GM12864 (cell line): ENCODE measurements at places on chromosomes 4 and X.

DNA sequence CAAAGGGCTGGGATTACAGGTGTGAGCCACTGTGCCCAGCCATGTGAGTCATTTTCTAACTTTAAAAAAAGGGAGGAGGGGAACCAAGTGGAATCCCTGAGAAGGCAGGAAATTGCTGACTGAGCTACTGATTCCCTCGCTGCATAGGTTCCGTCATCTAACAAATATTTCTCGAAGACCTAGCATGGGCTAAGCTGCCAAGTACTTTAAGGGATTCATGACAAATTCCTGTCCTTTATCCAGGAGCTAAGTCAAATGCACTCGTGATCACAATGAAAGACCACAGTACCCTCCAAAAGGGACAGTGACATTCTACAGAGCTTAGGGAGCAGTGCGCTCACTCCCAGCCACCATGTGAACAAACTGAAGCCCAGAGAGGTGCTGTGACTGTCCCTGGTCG is 33.2 kb upstream of the MAN2B2 start:
- no peak for DNase-seq

- DNase-seq = no peak
Observed at GRCh38 chrX:110699109-110699508, 96.5 kb downstream of the CHRDL1 start.

- no peak for DNase-seq
Observed at GRCh38 chrX:10356979-10357378, 200.2 kb downstream of the CLCN4 start.

- no peak for DNase-seq
Observed at GRCh38 chr4:118797558-118798142, 38.3 kb downstream of the SEC24D start.

DNA sequence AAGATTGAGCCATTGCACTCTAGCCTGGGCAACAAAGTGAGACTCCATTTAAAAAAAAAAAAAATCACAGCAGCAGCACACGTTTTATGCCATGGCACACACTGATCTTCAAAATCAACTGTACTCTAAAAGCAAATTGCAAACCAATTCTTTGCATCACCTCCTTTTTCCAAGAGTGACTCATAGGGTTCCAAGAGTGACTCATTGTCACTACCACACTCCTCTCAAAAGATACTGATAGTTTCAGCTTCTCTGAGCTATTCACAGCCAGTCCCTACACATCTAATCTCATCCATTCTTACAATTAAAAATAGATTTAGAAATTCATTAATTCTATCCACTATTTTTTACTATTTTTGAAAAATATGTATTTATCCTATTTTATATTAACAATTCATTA is 1494.9 kb upstream of the AGA start:
- DNase-seq = no peak

- no peak for DNase-seq
Observed at GRCh38 chr4:113851816-113852215, 90.3 kb upstream of the CAMK2D start.

DNA sequence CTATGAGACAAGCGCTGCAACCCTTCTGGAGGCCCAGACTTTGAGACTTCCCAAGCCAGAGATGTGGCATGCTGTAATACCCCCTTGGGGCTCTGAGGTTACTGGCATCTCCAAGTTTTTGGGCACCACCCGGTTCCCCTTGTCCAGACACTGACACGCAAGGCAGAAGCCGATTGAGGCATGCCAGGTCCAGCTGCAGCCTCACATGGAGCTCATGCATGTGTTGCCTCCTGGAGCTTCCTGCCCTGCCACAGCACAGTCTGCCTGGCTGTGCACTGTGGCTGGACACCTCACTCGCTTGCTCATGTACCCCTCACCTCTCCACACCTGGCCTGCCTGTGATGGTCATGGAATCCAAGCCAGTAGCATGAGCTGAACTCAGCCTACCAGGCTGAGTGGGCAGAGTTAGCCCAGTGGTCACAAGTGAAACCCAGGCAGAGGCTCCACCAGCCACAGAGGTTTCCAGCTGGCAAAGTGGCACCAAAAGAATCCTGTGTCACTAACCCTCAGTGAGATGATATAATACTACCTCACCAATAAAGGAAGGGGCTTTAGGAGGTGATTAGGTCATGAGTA is 789.2 kb upstream of the INTU start:
- DNase-seq = no peak

DNA sequence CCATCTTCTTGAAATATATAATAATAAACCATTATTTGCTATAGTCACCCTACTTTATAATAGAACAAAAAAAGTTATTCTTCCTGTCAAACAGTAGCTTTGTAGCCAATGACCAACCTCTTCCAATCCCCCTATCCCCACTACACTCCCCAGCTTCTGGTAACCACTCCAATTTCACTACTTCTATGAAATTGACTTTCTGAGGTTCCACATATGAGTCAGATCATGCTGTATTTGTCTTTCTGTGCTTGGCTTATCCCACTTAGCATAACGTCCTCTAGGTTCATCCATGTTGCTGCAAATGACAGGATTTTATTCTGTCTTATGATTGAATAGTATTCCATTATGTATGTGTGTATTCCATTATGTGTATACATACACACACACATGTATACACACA is 809.7 kb upstream of the NDST4 start:
- no peak for DNase-seq

DNA sequence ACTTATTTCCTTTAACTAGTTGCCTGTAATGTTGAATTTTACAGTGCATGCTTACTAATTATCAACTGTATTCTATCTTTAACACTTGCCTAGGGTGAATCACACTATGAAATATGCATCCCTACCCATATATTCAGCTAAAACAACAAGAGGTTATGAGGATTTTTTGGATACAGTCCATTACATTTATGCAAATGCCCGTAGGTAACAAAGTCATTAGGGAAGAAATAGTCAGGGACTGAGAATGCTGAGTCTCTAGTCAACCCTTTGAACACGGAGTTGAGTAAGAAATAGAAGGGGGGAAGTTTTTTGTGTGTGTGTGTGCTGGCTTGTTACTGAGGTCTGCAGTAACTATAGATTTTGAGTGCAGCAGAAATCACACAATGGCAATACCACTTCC is 26.1 kb upstream of the CBLL2 start:
- DNase-seq = no peak

- no peak for DNase-seq
Observed at GRCh38 chr4:175762582-175762981, 49.5 kb downstream of the GPM6A start.

- DNase-seq = no peak
Observed at GRCh38 chr4:98377559-98377958, 116.4 kb downstream of the RAP1GDS1 start.

- DNase-seq = no peak
Observed at GRCh38 chr4:88803600-88804096, 106.0 kb upstream of the NAP1L5 start.

DNA sequence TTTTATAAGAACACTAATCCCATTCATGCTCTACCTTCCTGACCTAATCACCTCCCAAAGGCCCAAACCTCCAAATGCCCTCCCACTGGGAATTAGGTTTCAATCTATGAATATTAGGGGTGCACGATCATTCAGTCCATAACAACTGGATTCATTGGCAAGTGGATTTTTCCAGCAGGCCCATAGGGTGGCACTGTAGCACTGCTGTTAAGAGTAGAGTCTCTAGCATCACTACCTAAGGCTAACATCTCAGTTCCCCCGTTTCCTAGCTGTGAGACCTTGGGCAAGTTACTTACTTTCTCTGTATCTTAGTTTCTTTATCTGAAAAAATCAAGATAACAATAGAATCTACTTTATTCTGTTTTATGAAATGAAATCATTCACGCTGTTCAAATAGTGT is 315.8 kb downstream of the STIM2 start:
- no peak for DNase-seq

GRCh38 chrX:136710325-136710951 is 62.5 kb downstream of the CD40LG start:
- DNase-seq = no peak

- DNase-seq = no peak
Observed at GRCh38 chr4:95742872-95743271, 97.0 kb upstream of the PDHA2 start.

DNA sequence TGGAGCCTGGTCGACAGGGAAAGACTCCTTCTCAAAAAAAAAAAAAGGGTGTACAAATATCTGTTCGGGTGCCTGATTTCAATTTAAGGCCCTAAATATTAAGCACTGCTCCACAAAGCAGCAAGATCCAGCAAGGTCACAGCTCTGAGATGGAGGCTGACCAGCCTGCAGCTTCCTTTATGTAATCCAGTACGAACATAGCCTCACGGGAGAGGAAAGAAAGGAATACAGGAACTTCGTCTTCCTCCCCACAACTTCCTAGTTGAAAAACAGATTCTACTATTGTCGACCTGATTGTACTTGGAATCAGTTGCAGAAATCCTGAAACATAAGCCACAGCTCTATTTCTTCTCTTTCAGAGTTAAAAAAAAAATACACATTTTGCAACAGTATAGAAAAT is 53.5 kb upstream of the TBC1D9 start:
- DNase-seq = no peak

DNA sequence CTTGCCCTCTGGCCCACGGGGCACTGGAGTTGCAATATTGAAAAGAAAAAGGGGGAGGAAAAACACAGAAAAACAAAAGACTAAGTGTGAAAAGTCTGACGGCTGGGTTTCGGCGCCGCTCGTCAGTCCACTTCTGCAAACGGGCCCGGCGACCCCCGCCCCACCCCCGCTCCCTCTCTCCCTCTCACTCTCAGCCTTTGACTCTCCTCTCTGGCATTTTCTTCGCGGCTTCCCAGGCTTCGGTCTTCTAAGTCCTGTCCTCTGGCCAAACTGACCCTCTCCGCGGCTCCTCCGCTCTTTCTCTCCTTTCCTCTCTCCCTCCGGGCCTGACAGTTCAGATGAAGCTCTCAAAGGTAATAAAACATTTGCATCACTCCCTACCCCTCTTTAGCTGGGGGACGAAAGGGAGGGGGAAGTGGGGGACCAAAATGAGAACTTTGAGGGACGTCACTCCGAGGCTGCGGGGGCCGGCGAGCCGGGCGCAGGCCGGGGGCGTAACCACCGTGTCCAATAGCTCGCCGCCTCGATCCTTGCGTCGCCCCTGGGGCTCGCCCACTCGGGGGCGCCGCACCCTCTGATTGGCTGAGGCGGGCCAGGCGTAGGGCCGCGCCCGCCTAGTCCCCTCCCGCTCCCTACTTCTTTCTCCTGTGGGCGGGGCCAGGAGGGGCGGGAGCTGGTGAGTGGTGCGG is at the start of gene NKX6-1:
Gene NKX6-1 (minus strand): TSS at position 358 of the 689 bp plus-strand sequence. CDS start 1,064 bp downstream, outside the sequence.
- DNase-seq = no peak

GRCh38 chr4:158722291-158722916 is 792 bp downstream of the PPID start:
- no peak for DNase-seq

DNA sequence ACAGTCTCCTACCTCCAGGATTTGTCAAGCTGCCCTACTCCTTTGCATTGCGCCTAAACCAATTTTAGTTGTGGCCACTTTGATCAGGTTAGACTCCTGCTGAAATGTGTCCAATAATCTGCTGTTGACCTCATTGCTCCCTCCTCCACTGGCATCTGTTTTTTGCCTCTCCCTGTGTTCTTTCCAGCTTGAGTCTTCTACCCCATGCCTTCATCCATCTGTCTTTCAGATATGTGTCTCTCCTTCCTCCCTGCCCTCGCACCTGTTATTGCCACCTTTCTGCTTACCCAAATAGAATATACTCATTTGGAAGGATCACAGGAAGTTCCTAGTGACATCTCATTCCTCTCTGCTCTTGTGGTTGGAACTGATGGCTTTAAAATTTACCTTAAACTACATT is 366.6 kb upstream of the CLNK start:
- no peak for DNase-seq

DNA sequence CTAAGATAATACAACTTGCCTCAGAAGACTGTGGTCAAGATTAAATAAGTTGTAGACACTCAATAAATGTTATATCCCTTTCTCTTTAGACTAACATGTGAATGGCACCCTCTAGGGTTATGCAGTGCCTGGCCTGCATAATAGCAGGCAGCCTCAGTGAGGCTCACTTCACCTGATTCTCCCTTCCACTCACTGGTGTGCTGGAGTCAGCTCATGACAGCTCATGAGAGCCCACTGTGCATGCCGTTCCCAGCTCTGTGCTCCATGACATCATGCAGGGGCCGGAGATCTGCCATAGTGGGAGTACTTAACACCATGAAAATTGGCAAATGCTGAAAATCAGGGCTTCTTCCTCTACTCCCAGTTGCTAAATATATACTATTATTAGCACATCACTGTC is 64.5 kb downstream of the TEC start:
- no peak for DNase-seq

- no peak for DNase-seq
Observed at GRCh38 chrX:24410514-24411189, 50.2 kb downstream of the SUPT20HL1 start.

GRCh38 chrX:87578978-87579377 is 61.4 kb downstream of the KLHL4 start:
- DNase-seq = no peak

GRCh38 chr4:177118596-177118995 is 191.1 kb upstream of the NEIL3 start:
- DNase-seq = no peak

- DNase-seq = no peak
Observed at GRCh38 chr4:823176-823760, 2.7 kb downstream of the CPLX1 start.

- no peak for DNase-seq
Observed at GRCh38 chr4:155679343-155679742, 12.7 kb downstream of the GUCY1A1 start.

DNA sequence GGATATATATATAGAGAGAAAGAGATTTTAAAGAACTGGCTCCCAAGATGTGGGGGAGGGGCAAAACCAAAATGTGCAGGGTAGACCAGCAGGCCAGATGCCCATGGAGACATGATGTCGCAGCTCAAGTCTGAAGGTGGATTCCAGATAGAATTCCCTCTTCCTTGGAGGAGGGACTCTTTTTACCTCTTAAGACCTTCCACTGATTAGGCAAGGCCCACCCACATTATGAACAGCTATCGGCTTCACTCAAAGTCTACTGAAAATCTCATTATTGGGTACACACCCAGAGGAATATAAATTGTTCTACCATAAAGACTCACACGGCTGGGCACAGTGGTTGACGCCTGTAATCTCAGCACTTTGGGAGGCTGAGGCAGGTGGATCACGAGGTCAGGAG is 59.3 kb downstream of the DHRSX start:
- DNase-seq = no peak

- no peak for DNase-seq
Observed at GRCh38 chr4:119537586-119537985, 91.0 kb downstream of the PDE5A start.

DNA sequence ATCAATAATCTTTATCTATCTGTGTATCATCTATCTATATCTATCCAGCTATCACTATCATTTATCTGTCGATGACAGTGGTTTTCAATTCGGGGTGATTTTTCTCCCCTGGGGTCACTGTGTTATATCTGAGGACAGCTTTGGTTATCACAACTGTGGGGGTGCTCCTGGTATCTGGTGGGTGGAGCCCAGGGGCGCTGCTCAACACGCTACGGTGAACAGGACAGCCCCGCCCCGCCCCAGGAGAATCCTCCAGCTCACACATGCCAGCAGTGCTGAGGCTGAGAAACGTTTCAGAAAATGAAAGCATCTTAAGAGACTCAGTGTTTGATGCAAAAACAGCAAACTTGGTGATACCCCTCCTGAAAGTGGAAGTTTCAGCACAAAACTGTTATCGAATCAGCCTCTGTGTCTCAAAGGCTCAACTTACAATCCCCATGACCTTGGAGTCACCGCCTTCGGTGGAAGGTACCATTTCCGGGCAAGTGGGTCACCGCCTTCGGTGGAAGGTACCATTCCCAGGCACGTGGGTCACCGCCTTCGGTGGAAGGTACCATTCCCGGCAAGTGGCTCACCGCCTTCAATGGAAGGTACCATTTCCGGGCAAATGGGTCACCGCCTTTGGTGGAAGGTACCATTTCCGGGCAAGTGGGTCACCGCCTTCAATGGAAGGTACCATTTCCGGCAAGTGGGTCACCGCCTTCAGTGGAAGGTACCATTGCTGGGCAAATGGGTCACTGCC is 315.3 kb downstream of the DHRSX start:
- DNase-seq = no peak
